ENCODE measurements at places on chromosomes 16 and 17.

GRCh38 chr16:63473725-63474124, 1437.5 kb upstream of the CDH8 start:
- DNase-seq, result no peak

DNA sequence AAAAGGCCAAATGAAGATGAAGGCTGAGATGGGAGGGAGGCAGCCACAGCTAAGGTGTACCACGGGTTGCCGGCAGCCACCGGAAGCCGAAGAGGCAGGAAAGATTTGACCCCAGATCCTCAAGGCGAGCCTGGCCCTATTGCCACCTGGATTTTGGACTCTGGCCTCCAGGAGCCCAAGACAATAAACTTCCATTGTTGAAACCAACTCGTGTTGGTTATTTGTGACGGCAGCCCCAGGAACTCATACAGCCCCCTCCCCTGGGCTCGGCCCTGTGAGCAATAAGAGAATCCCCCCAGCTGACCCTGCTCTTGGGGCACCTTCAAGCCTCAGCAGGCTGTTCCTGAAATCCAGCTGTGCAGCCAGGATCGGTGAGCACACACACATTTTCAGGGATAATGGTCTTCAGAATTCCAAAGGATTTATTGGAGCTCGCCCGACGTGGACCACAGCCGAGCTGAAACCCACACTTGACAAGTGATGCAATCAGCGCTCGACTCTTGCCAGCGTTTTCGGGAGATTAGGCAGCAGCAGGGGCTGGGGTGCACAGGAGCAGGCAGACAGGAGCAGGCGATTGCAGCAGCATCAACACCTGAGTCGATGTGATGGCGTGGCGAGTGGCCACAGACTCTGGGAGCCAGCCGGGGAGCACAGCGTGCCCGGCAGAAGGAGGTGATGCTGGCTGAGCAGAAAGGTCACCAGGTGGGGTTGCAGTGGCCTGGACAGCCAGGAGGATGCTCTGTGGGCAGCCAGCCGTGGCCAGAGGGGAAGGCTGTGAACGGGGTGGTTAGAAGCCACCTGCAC, 22.4 kb upstream of the CBX4 start:
- no peak for DNase-seq

DNA sequence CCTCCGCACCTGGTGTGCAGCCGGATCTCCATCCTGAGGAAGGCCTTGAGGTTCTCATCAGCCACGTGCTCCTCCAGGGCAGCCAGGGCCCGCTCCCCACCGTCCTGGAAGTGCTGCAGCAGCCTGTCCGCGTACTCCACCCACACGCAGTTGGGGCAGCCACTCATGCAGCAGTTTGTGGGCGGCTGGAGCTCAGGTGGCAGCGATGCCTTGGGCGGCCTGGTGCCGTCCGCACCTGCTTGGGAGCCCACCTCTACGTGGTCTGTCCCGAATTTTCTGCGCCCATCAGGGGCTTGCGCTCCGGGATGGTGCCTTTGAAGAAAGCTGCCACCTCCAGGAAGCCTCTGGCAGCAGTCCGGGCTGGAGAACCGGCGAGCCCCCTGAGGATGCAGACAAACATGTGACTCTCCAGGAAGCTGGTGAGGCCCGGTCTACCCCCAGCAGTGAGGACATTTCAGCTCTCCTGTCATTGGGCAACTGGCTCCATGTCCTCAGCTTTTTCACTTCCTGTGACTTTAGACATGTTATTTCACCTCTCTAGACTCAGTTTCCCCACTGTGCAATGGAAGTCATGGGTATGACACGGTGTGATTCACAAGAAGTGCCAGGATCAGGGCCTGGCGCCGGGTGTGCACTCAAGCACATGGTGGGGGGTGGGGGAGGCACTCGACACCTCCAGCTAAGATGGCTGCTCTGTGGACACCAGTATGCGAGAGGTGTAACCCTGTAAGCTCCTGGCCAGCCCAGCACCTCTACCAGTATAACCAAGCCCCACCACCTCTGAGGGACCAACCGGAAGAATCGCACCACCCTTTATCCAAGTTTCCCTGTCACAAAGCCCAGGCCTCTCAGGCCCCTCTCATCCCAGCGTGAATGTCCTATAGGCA, 957 bp downstream of the OXLD1 start:
- peak; percentile 53 for DNase-seq

- no peak for DNase-seq
These were observed 20.1 kb downstream of the MINK1 start for GRCh38 chr17:4853208-4853671.

GRCh38 chr17:82881900-82882714, 42.3 kb upstream of the ZNF750 start:
- DNase-seq, result no peak

DNA sequence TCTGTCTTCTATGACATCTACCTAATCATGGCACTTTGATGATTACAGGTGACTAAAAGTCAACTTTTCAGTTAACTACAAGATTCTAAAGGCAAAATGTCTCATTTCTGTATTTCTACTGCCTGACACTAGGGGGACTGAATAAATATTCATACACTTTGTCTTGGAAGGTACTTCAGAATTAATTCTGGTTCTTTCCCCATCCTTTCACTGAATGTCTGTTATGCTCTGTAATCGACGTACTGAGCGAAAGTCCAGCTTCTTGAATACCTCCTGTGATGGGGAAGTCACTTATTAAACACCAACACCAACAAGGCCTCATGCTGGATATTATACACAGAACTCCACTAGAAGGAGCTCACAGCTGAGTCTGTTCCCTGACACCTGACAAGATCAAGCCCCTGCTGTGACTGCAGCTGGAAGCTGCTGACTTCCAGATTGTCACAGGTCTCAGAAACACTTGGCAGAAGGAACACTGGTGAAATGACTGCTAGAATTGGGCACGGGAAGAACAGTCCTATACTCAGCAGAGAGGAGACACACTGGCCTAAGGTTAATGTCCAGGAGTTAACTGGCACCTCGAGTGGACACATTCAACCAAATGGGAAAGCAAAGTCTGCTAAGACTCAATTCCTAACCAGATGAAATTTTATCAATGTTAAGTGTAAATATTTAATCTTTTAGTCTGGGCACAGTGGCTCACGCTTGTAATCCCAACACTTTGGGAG, 31.9 kb downstream of the CMC2 start:
- no peak for DNase-seq

DNA sequence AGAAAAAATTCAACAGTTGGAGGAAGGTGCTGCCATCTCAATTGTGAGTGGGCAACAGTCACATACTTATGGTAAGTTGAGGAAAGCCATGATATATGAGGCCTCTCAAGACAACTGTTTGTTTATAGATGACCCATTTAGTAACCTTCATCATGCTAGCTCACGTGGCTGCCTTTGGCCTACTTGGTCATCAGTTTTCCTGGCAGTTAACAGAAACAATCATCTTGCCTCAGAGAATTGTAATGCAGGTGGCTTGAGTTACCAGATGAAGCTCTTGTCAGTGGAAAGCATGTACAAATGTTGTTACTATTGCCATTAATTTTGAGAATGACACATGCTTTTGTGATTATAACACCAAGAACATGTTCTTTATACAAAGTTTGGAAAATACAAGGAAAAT, 14.7 kb downstream of the TPPP3 start:
- no peak for DNase-seq
